NT2/D1 (cell line): ENCODE measurements at places on chromosomes 7 and 10.
A peak's percentile ranks its signal among the peaks of the same experiment; 100 is the strongest.

DNA sequence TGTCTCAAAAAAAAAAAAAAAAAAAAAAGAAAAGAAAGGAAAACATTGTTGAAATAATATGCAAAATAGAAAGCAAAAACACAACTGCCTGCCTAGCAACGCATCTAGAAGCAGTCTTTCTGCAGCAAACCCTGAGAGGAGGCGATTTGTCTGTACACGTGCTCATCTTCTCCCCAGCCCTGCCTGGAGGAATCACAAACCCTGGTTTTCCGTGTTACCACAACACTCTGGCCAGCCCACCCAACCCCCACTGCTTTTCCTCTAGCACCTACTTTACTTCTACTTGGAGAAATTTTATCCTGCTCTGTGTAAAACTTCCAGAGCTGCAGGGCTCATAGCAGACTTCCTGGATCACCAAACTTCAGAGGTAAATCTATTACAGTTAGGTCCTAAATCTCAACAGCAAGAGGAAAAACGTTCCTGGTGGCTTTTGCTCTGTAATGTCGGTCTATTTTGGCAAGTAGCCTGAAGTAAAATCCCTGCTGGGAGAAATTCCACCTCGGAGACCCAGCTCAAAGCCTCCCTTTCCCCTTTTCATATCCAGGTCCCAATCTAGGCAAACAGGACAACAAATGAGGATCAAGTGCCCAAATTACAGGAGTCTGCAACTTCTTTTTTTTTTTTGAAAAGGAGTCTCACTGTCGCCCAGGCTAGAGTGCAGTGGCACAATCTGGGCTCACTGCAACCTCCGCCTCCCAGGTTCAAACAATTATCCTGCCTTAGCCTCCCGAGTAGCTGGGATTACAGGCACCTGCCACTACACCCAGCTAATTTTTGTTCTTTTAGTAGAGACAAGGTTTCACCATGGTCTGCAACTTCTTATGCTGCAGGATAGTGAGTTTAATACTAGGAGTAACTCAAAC lies 91.6 kb downstream of the DNMBP start:
- DNase-seq = peak; percentile 75

GRCh38 chr7:120091807-120092206 lies 181.2 kb upstream of the KCND2 start:
- no peak for DNase-seq

DNA sequence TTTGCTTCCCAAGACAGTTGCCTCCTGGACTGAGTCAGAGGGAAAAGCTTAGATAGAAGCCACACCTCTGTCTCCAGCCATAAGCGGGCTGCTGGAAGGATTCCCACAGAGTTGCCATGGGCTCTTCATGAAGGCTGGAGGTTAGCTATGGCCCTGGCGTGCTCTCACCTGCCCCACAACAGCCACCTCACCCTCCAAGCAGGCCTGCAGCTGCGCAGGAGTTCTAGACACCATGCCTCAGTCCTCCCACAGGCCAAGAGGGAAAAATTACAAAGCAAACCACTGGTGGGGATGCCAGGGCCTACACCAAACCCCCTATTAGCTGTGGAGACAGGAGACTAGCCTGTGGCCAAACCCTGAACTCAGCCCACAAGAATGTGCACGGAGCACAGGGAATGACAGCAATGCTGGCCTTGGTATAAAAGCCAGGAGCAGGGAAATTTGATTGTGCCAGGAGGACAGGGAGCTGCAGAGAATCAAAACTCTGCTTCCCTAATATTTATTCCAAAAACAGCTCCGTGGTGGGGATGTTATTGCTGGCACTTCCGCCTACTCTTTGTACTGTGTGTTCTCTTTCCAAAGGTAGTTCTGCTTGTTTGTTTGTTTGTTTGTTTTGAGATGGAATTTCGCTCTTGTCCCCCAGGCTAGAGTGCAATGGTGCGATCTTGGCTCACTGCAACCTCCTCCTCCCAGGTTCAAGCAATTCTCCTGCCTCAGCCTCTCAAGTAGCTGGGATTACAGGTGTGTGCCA lies 60.3 kb upstream of the STK17A start:
- no peak for DNase-seq

- no peak for DNase-seq
Measured at GRCh38 chr7:2152646-2153045, 80.1 kb downstream of the MAD1L1 start.

GRCh38 chr10:51447119-51447518 lies 252.3 kb downstream of the CSTF2T start:
- DNase-seq = no peak

DNA sequence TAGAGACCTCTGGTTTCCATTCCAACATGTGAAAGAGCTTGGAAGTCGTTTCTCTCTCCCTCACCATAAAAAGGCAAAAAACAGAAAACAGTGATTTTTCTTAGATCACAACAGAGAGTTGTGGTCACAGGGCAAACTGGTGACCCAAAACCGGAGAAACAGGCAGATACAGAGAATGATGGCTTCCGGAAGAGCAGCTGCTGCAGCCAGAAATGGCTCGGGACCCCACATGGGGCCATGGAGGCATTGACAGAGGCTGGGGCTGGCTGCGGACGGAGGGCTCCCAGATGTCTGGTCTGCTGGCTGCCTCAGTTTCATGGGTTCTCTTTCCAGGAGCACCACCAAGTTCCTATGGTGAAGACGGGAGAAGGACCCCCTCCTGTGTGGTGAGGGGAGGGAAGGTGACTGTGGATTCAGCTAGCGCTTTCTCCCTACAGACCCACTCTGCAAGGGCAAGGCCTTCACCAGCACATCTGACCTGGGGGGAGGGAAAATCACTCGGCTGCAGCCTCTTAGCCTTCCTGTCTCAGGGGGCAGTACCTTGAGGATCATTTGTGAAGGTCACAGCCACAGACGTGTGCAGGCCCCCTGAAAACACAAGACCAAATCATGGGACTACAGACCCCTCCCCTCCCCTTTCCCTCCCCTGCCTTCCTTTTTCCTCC lies 81.4 kb downstream of the WDR37 start:
- no peak for DNase-seq
